ENCODE measurements at places on chromosomes 6 and 20. TPM values are rescaled to one million over a fixed set of nuclear protein-coding genes. Genes with fewer than 3 reads are reported as not detected.

The SMPDL3A gene
- 3.4 TPM for total RNA-seq

The BNIP5 gene
- total RNA-seq = not detected

The PLA2G7 gene
- total RNA-seq = not detected

The BMP5 gene
- total RNA-seq = 0.05 TPM

The DUSP15 gene
- total RNA-seq = 1.0 TPM

The FRK gene
- 1.8 TPM for total RNA-seq

The ANGPT4 gene
- 0.03 TPM for total RNA-seq

The RIMS4 gene
- 1.9 TPM for total RNA-seq

The TRIM40 gene
- total RNA-seq = not detected

The LINC00237 gene
- total RNA-seq = not detected

The C6orf163 gene
- 0.19 TPM for total RNA-seq

The MUCL3 gene
- not detected for total RNA-seq

Data from A549 treated with DMSO at 1 μM for 4 hours (cell line).